ENCODE measurements at places on chromosomes 7 and 10.

DNA sequence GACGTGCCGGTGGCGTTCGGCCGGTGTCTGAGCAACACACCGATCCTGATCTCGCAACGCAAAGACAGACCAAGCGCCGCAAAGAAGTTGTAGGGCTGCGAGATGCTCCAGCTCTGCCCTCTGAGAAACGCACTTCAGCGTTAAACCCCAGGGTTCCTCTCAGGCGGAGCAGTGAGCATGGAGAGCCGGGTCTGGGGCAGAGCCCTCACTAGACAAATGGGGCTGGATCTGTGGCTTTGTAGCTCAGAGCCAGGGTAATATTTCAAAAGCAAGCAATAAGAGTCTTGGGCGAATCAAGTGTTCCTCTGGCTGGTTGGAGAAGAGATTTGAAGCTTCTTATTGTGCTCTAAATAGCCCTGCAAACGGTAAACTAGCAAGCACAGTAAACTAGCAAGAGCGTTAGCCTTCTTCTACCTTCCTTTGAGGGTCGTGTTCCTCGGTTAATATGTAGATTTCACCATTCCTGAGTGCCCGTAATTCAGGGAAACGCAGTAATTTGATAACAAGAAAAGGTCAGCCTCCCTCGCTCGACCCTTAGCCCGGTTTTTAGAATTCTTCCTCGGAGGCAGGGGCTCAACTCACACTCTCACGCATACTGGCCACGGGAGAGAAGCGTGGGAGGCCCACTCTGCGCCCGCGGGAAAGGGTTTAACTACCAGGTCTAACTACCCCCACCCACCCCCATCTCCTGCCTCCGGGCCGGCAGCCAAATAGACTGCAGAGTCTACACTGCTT lies 6.7 kb downstream of the SKAP2 start:
- DNase-seq, result no peak

GRCh38 chr7:5594616-5595544 lies 171.2 kb upstream of the TNRC18 start:
- DNase-seq, result no peak

DNA sequence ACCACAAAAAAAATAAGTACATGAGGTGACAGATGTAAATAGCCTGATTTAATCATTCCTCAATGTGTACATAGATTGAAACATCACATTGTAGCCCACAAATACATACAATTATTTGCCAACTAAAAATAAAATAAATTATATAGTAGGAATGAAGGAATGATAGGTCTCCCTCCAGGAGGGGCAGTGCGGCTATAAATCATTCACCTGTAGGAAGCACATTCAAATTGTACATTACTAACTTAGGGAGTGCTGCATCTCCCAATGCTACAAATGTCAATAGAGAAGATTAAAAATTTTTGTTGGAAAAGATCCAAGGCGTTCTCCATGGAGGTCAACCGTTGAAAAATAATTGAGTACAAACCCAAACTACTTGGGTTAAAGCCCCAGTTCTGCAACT lies 4.2 kb downstream of the KBTBD2 start:
- no peak for DNase-seq

DNA sequence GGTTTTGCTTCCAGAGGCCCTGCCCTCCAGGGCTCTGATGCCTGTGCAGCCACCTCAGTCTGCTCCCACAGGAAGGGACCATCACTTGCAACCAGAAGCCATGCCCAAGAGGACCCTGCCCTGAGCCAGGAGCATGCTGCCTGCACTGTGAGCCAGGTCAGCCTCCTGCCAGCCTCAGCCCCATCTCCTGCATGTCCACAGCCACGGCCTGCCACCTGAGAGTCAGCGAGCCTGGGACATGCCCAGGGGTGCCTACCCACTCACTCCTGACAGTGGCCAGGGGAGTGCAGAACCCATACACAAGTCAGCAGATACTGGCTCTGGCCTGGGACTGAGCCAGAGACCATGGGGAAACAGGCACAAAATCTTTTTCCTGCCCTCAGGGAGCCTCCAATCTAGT lies 6.6 kb upstream of the KCP start:
- DNase-seq, result no peak

DNA sequence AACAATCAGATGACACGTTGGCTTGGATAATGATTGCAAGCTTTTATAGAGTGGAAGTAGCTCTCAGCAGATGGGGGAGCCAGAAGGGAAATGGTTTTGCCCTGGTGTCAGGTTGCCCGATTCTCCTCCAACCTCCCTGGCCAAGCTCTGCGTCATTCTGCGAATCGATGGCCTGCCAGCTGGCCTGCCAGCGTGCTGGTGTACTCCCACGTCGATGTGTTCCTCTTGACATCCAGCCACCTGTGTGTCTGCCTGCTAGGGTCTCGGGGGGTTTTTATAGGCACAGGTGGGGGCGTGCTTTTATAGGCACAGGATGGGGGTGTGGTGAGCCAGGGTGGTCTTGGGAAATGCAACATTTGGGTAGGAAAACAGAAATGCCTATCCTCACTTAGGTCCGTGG lies 4.6 kb downstream of the NET1 start:
- DNase-seq, result no peak

GRCh38 chr7:41754046-41754445 lies 51.2 kb upstream of the INHBA start:
- no peak for DNase-seq

- no peak for DNase-seq
These were observed 61.7 kb upstream of the NXPH1 start for GRCh38 chr7:8371742-8372141.

DNA sequence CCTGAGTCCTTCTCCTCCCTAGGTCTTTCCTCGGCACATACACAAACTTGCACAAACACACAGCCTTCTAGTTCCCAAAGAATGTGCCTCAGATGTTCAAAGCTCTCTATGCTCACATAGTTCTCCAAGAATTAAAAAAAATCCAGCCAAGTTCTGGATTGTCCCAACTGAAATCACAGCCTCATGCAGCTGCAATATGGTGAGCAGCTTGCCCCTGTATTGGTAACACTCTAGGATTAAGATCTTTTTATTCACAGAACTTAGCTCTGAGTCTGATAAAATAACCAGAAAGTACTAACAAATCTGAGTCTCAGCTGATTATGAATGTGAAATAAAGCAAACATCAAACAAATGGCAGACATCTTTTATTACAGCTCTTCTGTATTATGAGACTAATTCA lies 604.8 kb upstream of the PFKP start:
- DNase-seq, result no peak

GRCh38 chr7:123571684-123572083 lies 14.1 kb upstream of the NDUFA5 start:
- no peak for DNase-seq

GRCh38 chr10:63105225-63106110 lies 27.7 kb upstream of the NRBF2 start:
- no peak for DNase-seq

GRCh38 chr10:36301139-36301538 lies 659.0 kb upstream of the FZD8 start:
- no peak for DNase-seq

GRCh38 chr10:58013406-58013805 lies 254.3 kb downstream of the IPMK start:
- no peak for DNase-seq
